ENCODE measurements at places on chromosomes 1 and 21.

DNA sequence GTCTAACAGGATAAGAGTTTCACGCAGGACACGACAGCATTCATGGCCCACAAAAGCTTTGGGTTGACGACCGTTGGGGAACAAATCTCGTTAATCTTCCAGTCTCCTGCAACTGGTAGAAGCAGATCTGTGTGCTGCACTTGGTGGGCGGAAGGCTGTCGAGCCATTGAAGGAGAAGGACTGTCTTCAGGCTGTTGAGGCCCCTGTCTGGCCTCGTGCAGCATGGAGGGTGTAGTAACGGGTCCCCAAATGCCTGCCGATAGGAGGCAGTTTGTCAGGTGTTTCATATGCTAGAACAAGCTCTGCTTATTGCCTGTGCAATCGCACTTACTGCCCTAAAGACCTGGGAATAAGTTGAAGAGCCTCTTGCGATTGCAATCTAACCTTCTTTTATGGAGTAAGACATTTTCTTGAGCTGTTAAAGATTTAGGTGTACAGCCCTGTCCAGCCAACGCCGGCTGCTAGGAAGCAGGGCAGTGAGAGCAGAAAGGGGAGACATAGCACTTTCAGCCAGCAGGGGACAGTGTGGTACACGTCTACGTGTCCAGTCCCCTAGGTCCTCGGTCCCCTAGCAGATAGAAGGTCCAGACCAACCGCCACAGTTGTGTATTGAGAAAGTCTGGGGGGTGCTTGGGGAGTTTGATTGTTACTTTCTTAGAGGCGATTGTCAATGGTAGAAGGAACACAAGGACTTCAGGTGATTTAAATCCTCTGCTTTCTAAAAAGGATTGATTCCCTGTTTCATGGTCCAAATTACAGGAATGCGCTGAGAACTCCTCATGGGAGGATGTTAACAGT lies 102.3 kb upstream of the TMPRSS2 start:
- no peak overlapping the region for H3K27ac ChIP-seq
- no peak overlapping the region for H3K4me3 ChIP-seq
- H3K27me3 ChIP-seq: peaks cover 60% of the 10 kb centered on the region
- H3K36me3 ChIP-seq: no peaks in the 10 kb centered on the region
- H3K4me1 ChIP-seq: no peaks in the 10 kb centered on the region

GRCh38 chr1:232012773-232013386 lies 386.3 kb downstream of the DISC1 start:
- no peak for DNase-seq
- H3K4me1 ChIP-seq: no peaks in the 10 kb centered on the region
- H3K36me3 ChIP-seq: peaks cover 6% of the 10 kb centered on the region
- H3K4me3 ChIP-seq: no peak overlapping the region
- H3K27me3 ChIP-seq: no peaks in the 10 kb centered on the region

DNA sequence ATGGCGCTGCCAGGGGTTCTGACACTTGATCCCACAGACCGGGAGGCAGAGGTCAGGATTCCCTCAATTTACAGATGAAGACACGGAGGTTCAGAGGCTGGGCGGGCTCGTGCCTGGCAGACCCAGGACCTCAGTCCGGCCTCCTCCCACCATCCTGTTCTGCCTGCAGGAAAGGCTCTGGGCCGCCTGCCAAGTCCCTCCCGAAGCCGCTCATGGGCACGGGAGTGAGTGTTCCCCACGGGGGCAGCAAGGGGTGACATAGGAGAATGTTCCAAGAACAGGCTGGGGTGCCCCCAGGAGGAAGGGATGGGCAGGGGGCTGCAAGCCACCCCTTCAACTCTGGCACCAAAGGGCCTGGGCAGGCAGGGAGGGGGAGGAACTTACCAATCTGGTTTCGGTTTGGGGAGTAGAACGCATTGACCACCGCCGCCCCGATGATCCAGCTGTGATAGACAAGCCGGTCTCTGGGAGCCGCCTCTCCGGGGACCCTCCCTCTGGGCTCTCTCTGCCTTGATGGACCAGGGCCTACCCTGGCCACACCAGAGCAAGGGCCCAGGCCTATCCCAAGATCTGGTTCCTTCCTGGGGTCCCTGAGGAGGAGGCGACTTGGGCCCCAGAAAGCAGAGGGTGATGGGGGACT lies 7.5 kb downstream of the PRXL2B start:
- DNase-seq: no peak
- no peak overlapping the region for H3K27ac ChIP-seq
- no peak overlapping the region for H3K4me3 ChIP-seq
- peaks cover 7% of the 10 kb centered on the region for H3K36me3 ChIP-seq

GRCh38 chr1:27332536-27333281 lies 9.1 kb upstream of the SYTL1 start:
- H3K4me1 ChIP-seq: peaks cover 30% of the 10 kb centered on the region
- H3K27me3 ChIP-seq: no peaks in the 10 kb centered on the region
- peak overlapping the region; percentile 69 for H3K27ac ChIP-seq

DNA sequence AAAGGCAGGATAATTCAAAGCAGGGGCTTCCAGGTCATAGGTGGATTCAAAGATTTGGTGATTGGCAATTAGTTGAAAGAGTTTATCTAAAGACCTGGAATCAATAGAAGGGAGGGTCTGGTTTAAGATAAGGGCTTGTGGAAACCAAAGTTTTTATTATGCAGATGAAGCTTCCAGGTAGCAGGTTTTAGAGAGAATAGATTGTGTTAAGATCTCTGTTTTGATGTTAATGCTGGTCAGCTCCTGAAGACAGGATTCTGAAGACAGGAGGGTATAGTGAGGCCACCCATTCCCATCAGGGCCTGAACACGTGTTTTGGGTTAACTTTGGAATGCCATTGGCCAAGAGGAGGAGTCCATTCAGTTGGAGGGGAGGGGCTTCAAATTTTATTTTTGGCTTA lies 6.1 kb upstream of the PTBP2 start:
- H3K27me3 ChIP-seq: peaks cover 8% of the 10 kb centered on the region
- H3K4me3 ChIP-seq: no peak overlapping the region
- no peaks in the 10 kb centered on the region for H3K4me1 ChIP-seq
- no peak overlapping the region for H3K27ac ChIP-seq

DNA sequence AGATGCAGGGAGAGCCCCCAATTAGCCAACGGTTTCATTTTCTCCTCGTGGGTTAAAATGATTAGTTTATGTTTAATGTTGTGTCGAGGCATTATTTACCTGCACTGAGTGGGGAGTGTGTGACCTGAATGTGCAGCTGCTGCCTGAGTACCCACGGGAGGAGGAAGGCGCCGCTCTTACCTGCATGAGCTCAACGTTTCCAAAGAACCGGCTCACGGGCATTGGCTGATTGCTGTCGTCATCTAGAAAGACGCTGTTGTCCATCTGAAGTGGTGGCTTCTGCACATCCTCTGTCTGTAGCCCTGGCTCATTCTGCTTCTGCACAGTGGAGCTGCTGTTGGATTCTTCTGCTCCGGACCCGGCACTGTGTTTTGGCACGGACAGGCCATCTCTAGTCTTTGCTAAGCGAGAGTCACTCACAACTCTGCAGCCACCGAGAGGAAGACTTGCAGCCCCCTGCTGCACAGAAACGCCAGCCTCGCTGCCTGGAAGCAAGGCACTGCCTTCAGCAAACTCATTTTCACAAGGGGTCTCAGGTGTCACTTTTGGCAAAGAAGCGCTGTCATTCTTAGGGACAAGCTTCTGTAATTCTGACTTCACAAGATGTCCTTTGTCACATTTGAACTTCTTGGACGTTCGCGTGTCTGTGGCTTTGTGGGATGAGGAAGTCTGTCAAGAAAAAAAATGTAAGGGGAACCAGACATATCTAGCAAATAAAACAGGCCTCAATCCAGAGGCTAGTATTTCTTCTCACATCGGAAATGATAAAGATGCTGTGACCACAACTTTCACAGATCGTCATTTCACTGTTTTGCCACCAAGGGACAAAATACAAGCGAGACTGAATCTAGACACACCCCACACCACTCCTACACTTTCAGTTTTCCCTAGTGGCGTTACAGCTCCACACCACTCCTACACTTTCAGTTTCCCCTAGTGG lies 9.4 kb downstream of the C1orf174 start:
- peak overlapping the region; percentile 28 for H3K4me3 ChIP-seq
- peak overlapping the region; percentile 84 for H3K27ac ChIP-seq
- peaks cover 75% of the 10 kb centered on the region for H3K36me3 ChIP-seq
- no peak for DNase-seq
- H3K27me3 ChIP-seq: no peaks in the 10 kb centered on the region

DNA sequence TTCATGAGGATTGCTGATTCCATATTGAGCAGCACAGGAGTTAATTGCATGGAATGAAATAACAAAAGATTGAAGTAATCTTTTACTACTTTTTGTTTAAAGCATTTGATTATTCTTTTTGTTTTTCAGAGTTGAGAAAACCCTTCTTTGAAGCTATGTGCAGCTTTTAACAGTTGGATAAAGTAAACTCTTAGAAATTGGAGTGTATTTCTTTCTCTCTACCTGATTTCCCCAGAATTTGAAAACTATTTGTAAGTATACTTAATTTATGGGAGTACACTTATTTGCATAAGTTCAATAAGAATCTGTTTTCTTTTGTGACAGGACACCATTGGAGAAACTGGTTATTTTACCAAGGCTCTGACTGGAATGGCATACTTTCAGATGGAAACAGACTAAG lies 133.6 kb downstream of the TRIM33 start:
- peaks cover 11% of the 10 kb centered on the region for H3K36me3 ChIP-seq
- no peak overlapping the region for H3K27ac ChIP-seq
- DNase-seq: no peak
- no peaks in the 10 kb centered on the region for H3K4me1 ChIP-seq
- no peak overlapping the region for H3K4me3 ChIP-seq

GRCh38 chr1:155938220-155938627 lies 3.2 kb upstream of the RXFP4 start:
- no peak for DNase-seq
- H3K27ac ChIP-seq: peak overlapping the region; percentile 60
- peaks cover 40% of the 10 kb centered on the region for H3K4me1 ChIP-seq
- no peaks in the 10 kb centered on the region for H3K36me3 ChIP-seq
- H3K4me3 ChIP-seq: no peak overlapping the region

GRCh38 chr1:18100491-18101063 lies 7.0 kb upstream of the IGSF21 start:
- H3K27ac ChIP-seq: no peak overlapping the region
- no peaks in the 10 kb centered on the region for H3K4me1 ChIP-seq
- peak; percentile 54 for DNase-seq
- H3K4me3 ChIP-seq: no peak overlapping the region

- H3K36me3 ChIP-seq: no peaks in the 10 kb centered on the region
- DNase-seq: no peak
- H3K27ac ChIP-seq: no peak overlapping the region
- H3K27me3 ChIP-seq: peaks cover 16% of the 10 kb centered on the region
These were observed 561.1 kb downstream of the NPHP4 start for GRCh38 chr1:5430911-5431697.

- H3K27me3 ChIP-seq: no peaks in the 10 kb centered on the region
- H3K4me3 ChIP-seq: no peak overlapping the region
- no peaks in the 10 kb centered on the region for H3K36me3 ChIP-seq
- H3K27ac ChIP-seq: no peak overlapping the region
These were observed 175.1 kb downstream of the ADSS2 start for GRCh38 chr1:244276646-244277045.

DNA sequence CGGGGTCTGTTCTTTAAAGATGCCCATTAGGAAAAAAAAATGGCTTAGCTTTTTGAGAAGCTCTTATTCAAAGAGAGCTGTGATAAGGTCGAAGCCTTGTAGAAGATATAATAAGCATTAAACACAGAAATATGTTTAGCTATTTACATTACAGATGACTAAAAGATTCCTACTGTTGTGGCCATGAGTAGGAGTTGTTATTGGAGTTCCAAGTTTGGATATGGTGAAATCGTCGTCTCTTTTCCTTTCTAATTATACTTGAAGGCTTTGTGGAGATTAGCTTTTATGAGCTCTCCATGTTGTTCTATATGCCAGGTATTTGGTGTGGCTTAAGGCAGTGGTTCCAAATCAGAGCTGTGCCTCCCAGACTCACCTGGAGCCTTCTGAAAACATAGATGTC lies 79.9 kb upstream of the LAMC2 start:
- H3K36me3 ChIP-seq: no peaks in the 10 kb centered on the region
- no peak overlapping the region for H3K4me3 ChIP-seq
- H3K27me3 ChIP-seq: peaks cover 6% of the 10 kb centered on the region
- H3K4me1 ChIP-seq: no peaks in the 10 kb centered on the region
- no peak for DNase-seq

DNA sequence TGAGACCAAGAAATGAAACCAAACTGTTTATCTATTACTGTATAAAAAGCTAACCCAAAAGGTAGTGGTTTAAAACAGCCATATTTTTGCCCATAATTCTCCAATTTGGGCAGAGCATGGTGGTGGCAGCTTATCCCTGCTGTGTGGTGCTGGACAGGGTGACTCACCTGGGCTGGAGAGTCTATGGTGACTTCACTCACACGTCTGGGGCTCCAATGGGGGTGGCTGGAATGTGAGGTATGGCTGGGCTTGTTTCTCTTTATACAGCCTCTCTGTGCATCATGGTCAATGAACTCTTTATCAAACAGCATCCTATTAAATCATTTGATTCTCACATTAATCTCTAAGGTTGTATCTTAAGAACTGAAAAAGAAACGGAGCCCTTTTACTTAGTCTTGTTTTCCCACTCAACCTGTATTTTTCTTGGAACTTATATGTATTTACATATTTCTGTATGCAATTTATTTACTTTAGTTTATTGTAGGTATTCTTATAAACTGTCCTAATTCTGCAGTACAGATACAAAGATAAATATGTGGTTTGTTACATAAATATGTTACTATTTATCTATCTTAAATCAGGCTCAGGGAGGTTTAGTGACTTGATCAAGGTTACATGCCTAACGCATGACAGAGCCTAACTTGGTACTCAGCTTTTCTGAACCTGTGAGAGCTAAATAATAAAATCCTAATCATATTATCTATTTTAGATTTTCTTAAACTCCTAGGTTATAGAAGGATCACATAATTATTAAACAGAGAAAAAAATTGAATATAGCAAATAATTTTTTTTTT lies 37.5 kb upstream of the WLS start:
- H3K36me3 ChIP-seq: no peaks in the 10 kb centered on the region
- no peak overlapping the region for H3K4me3 ChIP-seq
- DNase-seq: no peak
- H3K4me1 ChIP-seq: no peaks in the 10 kb centered on the region
- H3K27me3 ChIP-seq: no peaks in the 10 kb centered on the region

GRCh38 chr1:27284425-27285273 lies 37.3 kb upstream of the TMEM222 start:
- H3K4me1 ChIP-seq: peaks cover 6% of the 10 kb centered on the region
- peaks cover 30% of the 10 kb centered on the region for H3K36me3 ChIP-seq
- DNase-seq: peak; percentile 85
- no peak overlapping the region for H3K4me3 ChIP-seq
- peak overlapping the region; percentile 22 for H3K27ac ChIP-seq

DNA sequence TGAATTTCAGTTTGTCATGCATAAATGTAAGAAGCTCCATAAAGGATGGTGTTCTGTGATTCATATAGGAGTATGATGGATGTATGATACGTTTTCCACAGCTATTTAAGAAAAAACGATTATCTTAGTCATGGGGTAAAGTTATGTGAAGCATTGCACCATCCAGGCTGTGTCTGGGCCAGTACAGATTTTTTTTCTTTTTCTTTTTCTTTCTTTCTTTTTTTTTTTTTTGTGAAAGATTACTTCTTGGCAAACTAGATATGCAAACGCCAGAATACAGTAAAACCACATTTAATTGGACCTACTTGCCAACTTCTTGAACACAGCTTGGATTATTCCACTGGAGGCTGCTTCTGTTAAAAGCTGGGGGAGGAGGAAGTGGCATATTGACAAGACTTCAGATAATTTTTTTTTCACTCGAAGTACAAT lies 14.9 kb downstream of the ZBTB18 start:
- H3K36me3 ChIP-seq: no peaks in the 10 kb centered on the region
- H3K27me3 ChIP-seq: no peaks in the 10 kb centered on the region
- peaks cover 18% of the 10 kb centered on the region for H3K4me1 ChIP-seq
- H3K4me3 ChIP-seq: no peak overlapping the region
- no peak overlapping the region for H3K27ac ChIP-seq

Measured in activated T-cell treated with anti-CD3 and anti-CD28 coated beads, Interleukin-2, amount 50 U/mL, for 24 hours (primary cell).